Placental pericyte (primary cell): ENCODE measurements at places on chromosomes 4 and X. TPM values are rescaled to one million over a fixed set of nuclear protein-coding genes. Genes with fewer than 3 reads are reported as not detected.

Gene VSIG4
- total RNA-seq: 0.14 TPM in 1 of 2 replicates, not detected in the other

Gene IGFBP7
- 311 and 330 TPM in 2 replicates for total RNA-seq

Gene ANKRD50
- 25.2 and 56.3 TPM in 2 replicates for total RNA-seq

Gene SPATA18
- 19.9 and 24.5 TPM in 2 replicates for total RNA-seq

Gene UGT2B11
- total RNA-seq: not detected in 2 replicates

Gene RBM46
- total RNA-seq: 2.2 TPM in 1 of 2 replicates, not detected in the other

Gene BTK
- not detected in 2 replicates for total RNA-seq

Gene NLGN4X
- 3.1 and 5.3 TPM in 2 replicates for total RNA-seq

Gene FGF5
- 2.8 and 32.5 TPM in 2 replicates for total RNA-seq

Gene CFI
- 0.57 and 2.2 TPM in 2 replicates for total RNA-seq

Gene SORCS2
- 0.14 and 0.22 TPM in 2 replicates for total RNA-seq

Gene PABPC1L2B
- not detected in 2 replicates for total RNA-seq

Gene SSX4
- total RNA-seq: not detected in 2 replicates

Gene PGRMC2
- total RNA-seq: 12.6 and 52.1 TPM in 2 replicates

Gene ETDA
- total RNA-seq: not detected in 2 replicates

Gene EDA
- 0.22 and 0.86 TPM in 2 replicates for total RNA-seq
